CD4-positive, alpha-beta memory T cell (primary cell): ENCODE measurements at places on chromosomes 1 and 21. TPM values are rescaled to one million over a fixed set of nuclear protein-coding genes. Genes with fewer than 3 reads are reported as not detected.

RIPPLY3 gene
- not detected for total RNA-seq

SIPA1L2 gene
- 0.94 TPM for total RNA-seq

FAM167B gene
- total RNA-seq: 1.2 TPM

TNFRSF8 gene
- total RNA-seq: not detected

DNA sequence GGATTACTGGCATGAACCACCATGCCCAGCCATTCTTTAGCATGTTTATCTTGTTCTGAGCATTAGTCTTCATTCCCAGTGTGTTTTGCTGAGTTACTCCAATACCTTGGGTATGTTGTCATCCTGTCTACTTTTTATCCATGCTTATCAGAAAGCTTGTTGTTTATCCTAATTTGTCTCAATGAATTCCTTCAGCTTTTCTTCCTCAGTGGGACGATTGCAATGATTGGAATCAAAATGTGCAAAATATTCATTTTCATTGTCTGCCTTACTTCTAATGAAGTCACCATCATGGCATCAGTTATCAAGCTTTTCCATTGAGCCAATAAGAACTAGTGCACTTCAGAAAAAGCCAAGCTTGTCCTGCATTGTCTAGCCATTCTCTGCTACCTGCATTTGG is 170.5 kb downstream of the HFM1 start:
- no peak for DNase-seq

GRCh38 chr1:13792419-13792818 is 92.4 kb downstream of the PRDM2 start:
- no peak for DNase-seq

- DNase-seq: no peak
These were observed 141.9 kb upstream of the PTBP2 start for GRCh38 chr1:96579636-96580035.

DNA sequence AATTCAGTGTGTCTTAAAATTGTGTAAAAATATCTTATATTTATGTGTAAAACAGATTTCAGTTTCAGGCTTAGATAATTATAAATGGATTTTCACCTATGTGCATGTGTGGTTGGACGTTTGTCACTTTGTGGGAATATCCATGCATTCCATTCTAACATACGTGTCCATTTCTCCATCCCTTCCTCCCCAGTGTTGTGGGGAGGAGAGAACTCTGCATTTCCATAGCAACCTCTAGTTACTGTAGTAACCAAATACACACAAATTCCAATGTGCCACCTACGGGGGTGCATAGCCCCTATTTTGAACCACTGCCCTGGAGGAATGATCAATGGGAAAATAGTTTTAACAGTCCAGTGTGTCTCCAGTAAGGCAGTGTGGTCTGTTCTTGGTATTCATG is 79.0 kb downstream of the RASAL2 start:
- no peak for DNase-seq

- DNase-seq: no peak
These were observed 24.1 kb upstream of the ARHGEF11 start for GRCh38 chr1:157069601-157070000.
